HEK293T (cell line): ENCODE measurements at places on chromosomes 5 and 9.
A peak's percentile ranks its signal among the peaks of the same experiment; 100 is the strongest.

DNA sequence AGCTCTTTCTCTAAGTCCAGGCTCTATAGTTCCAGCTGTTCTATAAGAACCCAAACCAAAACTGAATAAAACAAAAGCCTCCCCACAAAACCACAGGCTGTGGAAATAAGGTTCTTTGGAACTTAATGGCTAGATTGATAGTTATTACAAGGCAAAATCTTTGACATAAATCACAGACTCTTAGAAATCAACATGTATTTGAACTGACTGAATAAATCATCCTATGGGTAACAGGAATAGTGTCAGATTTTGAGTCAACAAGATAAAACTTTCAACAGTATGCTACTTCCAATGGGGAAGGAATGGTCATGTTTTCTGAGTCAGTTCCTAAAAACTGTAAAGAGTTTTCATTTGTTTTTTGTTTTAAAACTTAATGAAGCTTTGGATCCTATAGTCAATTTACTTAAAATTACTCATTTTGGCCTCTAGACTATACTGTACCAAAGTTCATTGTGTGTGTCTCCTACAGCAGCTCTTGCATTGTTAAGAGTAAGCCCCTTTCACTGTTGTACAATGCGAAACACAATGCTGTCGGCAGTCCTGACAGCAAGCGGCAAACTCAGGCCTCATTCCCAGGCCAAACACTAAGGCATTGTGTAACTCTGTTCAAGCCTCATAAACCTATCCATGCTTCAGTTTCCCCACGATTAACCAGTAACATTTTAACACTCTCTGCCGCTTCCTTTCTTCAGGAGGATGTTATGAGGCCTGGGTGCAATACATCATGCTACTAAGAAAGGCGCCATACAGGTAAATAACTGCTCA is 134.1 kb downstream of the ARL15 start:
- DNase-seq: no peak

GRCh38 chr5:111840036-111840674 is 83.2 kb upstream of the NREP start:
- no peak for DNase-seq

GRCh38 chr5:39186722-39187539 is 32.4 kb downstream of the FYB1 start:
- DNase-seq: no peak

- peak; percentile 22 for DNase-seq
Observed at GRCh38 chr5:143106174-143106573, 297.3 kb downstream of the NR3C1 start.

DNA sequence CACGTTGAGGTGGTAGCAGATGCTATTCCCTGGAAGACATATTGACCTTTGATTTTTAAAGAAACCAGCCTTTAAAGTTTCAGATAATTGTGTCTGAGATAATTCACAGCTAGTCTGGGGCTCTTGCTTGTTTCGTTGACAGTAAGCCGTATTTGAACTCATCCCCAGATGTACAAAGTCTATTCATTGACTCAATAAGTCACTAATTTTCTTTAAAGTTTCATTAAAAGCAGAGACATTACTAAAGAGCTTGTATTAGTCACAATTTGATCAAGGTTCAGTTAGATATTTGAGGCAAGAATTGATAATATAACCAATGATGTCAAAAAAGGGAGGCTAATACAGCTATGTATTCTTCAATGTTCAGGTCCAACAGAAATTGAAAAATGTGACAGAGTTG is 158.0 kb downstream of the PCSK1 start:
- DNase-seq: no peak

GRCh38 chr5:170092455-170093101 is 13.1 kb upstream of the FOXI1 start:
- DNase-seq: no peak

DNA sequence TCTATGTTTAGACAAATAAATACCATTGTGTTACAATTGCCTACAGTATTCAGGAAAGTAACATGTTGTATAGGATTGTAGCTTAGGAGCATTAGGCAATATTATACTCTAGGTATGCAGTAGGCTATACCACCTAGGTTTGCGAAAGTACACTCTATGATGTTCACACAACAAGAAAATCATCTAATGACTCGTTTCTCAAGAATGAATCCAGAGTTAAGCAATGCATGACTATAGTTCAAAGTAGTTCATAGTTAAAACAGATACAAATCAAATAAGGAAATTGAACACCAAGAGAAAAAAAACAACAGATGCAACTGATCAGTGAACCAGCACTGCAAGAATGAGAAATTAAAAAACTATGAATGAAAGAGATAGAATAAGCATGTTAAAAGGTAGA is 27.6 kb upstream of the ABLIM3 start:
- DNase-seq: no peak

DNA sequence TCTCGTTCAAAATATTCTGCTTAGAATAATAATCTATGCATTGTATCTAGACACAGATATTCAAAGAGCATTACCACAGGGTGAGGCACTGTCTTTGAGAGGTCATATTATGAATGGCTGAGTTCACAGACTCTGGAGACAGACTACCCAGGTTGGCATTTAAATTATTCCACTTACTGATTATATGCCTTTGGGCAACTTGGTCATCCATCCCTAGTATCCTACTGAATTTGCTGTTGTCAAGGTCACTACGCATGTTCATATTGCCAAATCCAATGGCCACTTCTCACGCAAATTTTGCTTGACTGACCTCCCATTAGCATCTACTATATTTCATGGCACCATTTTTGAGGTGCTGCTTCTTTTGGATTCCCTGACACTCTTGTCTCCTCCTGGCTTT is 498.6 kb upstream of the TLE4 start:
- DNase-seq: no peak

DNA sequence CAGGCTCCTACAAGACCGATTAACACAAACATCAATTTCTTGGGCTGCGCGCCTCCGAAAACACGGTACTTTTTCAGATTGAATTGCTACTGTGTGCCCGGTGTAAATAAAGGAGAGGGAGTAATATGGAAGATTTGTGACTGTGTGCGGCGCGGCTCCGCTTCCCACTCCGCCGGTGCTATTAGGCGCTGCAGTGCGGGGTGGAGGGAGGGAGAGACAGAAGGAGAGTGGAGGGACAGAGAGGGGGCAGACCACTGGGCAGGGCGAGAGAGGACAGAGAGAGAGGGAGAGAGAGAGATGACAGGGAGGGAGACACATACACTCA is 24.7 kb upstream of the RNU6ATAC start:
- DNase-seq: no peak

- no peak for DNase-seq
Observed at GRCh38 chr9:122445155-122445749, 32.5 kb downstream of the OR1J1 start.

DNA sequence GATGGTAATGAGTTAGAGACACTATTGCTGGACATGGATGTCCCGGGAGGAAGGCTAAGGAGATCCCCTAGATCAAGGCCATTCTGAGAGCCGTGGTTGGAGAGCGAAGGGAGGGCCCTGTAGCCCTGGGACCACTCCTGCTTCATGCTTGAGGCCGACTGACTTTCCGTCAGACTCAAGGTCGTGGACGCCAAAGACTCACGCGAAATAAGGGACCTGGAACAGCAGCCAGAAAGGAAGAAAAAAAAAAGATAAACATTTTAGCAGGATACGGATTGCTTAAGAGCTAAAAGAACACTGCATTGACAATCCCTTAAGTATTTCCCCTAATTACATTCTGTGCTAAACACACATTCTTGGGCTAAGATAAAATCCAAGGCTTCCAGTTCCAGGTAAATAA is 181.2 kb downstream of the GLIS3 start:
- DNase-seq: no peak

DNA sequence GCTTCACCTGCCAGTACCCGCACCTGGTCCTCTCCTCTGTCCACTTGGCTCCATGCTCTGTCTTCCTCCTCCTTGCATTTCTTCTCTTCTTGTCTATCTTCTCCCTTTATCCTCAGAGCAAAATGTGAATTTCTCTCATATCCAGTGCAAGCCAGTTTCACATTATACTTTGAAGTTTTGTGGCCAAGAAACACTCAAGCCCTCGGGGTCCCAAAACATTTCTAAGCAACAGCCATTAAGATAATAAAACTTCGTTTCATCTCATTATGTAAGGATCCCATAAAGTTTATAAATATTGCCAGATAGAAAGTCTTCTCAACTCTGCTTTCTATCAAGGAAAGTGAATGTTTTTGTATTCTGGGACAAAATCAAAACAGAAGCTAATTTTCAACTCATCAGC is 178.8 kb downstream of the SNX18 start:
- DNase-seq: no peak

DNA sequence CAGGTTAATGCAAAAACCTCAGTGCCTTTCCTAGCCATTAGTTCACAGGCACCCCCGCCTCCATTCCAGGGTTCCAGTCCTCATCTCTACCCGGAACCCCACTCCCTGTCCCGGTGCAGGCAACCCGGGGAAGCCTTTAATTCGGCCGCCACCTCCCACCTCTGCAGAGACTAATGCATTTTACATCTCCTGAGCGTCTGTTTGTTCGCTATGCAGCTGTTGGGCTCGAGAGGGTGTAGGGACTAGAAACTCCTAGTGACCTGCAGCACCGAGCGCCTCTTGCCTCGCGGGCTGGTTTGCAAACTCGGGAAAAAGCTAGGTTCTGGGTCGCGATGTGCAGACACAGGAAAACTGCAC is 3.6 kb downstream of the GDNF start:
- no peak for DNase-seq

DNA sequence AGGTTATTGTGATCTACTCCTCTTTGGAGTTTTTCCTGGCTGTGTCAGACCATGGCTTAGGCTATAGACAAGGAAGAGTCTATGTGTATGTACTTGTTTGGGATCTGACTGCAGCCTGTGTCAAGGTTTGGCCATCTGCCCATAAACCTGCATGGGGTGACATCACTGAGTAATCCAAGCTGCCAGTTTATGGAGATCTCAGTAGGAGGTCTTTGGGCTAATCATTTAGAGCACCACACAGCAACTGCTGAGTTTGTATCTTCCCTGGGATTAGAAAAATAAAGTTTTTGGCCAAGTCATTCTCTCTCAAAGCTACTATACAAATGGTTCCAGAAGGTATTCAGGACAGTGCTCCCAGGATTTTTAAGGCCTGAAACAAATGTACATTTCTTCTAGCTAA is 65.5 kb upstream of the HSPB3 start:
- DNase-seq: peak; percentile 76

DNA sequence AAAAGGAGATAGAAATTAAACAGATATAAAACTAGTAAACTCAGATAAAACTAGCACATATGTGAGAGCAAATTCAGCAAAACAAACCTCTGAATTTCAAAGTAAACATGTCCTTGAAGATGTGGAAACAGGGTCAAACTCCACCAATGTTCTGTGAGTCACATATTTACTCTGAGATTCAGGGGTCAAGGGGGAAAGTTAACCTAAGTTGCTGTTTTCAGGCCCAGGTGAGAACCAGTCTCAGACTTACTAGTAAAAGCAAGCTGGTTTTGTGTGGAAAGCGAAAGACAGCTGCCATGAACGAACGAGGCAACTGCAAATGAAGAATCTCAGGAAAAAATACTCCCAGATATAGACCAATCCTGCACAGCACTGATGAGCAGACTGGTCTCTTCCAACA is 29.0 kb downstream of the PSMB7 start:
- no peak for DNase-seq

DNA sequence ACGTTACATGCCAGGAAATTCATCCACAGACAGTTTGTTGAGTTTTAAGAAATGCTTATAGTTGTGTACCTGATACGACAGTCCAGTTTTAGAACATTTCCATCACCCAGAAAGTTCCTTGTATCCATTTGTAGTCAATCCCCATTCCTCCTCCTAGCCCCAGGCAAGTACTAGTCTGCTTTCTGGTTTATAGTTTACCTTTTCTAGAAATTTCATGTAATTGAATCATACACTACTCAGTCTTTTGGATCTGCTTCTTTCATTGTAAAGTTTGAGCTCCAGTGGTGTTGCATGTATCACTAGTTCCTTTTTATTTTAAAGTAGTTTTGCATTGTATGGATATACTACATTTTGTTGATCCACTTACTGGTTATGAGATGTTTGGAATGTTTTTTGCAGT is 291.2 kb downstream of the AOPEP start:
- DNase-seq: no peak

DNA sequence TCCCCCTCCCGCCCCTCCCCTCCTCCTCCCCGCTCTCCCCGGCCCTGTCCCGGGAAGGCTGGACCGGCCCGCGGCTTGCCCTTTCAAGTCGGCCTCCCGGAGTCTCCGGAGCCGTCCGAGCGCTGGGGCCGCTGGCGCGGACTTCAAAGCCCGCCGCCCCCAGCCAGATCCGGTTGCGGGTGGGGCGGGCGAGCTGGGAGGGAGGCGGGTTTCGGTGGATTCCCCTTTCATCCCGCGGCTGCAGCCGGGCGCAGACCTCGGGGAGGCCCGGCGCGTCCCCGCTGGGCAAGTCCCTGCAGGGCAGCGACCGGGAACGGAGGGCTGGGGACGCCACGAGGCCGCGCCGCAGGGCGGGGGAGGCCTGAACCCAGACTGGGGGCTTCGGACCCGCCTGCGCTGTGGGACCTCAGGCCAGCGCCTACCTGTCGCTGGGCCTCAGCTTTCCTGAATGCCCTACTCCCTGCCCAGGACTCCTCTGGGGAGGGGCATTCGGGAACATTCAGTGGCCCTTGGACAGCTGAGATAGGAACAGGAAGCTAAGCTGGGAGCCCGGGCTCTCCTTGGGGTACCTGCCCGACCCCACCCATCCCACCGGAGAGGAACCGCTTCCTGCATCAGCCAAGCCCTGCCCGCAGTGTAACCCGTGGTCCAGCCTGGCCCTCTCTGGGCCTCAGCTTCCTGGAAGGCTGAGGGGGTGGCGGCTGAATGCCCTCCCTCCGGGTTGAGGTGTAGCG is 23.4 kb downstream of the C9orf50 start:
- no peak for DNase-seq

- no peak for DNase-seq
Observed at GRCh38 chr5:140112685-140113179, 1.2 kb upstream of the PURA start.

GRCh38 chr9:35416098-35416427 is 73.8 kb upstream of the RUSC2 start:
- no peak for DNase-seq

DNA sequence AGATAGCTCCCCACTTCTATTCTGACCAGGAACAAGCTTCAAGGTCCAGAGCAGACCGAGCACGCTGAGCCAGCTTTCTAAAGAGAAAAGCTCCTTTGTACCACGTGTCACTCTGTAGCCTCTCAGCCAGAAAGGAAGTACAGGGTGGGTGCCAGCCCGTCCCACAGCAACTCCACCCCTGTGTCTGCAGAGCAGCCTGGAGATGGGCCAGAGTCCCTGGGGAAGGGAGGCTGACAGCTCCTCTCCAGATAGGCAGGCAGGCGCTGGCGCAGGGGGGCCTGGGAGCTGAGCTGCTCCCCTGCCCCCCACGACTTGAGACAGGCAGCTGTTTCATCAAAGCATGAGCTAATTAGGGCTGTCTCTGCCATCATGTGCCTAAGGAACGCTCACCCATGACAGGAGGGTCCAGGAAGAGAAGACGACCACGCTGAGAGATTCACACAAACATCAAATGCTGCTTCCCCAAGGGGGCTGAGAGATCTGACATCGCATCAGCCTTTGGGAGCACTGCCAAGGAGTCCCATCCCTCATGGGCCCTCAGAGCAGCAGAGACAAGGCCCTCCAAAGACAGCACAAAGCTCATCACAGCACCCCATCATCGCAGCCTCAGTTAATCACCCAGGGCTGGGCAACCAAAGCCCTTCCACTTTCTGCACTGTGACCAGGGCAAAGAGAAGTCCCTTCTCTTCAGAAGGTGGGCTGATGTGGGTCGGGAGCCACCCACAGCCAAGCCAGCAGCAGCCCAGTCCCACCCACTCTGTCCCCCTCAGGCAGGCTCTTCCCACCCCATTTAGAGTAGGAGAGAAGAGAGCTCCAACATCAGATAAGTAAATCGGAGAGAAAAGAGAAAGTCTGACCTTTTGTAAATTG is 78.5 kb upstream of the LRRTM2 start:
- no peak for DNase-seq

- no peak for DNase-seq
Observed at GRCh38 chr5:35664584-35664983, 46.9 kb downstream of the SPEF2 start.
